ENCODE measurements at places on chromosomes 3 and 15.

- no peak for DNase-seq
Measured at GRCh38 chr3:136387031-136387430, 136.9 kb downstream of the PCCB start.

DNA sequence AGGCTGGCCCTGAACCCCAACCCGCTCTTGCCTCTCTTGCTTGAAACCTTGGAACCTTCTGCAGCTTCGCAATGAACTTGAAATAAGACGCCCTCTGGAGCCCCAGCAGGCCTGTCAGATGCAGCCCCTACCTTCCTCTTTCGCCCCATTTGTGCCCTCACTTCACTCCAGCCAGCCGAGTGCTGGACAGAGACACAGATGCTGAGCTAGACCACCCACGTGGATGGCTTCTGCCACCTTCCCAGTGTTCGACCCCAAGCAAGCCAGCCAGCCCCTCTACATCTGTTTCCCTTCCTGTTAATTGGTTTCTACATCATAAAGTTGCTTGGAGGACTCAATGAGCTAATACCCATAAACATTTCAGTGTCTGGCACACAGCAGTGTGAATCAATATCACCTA is 23.8 kb upstream of the SNRPA1 start:
- no peak for DNase-seq

- no peak for DNase-seq
Measured at GRCh38 chr3:114226313-114226712, 11.1 kb downstream of the ZNF80 start.

- DNase-seq = no peak
Measured at GRCh38 chr3:157695103-157695502, 191.9 kb upstream of the VEPH1 start.

GRCh38 chr15:23828786-23829185 is 141.7 kb upstream of the NDN start:
- DNase-seq = no peak

GRCh38 chr3:37984051-37984450 is 6.5 kb upstream of the VILL start:
- DNase-seq = no peak

DNA sequence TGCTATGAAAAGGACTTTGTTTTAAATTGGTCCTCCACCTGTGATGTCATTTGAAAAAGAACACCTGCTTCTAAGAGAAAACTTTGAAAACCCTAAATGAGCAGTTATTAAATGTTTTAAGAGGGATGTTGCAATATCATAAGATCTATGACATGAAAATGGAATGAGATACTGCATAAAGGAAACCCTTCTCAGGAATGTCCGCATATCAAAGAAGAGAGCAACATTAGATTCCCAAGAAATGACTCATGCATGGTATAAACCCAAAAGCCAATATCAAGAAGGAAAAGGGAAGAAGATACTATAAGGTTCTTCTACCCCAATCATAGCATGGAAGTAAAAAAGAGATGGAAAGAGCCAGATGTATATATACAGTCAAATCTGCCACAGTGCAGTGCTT is 627.5 kb upstream of the LMCD1 start:
- DNase-seq = no peak

- DNase-seq = no peak
Measured at GRCh38 chr3:187021748-187022402, 91.5 kb downstream of the ST6GAL1 start.

DNA sequence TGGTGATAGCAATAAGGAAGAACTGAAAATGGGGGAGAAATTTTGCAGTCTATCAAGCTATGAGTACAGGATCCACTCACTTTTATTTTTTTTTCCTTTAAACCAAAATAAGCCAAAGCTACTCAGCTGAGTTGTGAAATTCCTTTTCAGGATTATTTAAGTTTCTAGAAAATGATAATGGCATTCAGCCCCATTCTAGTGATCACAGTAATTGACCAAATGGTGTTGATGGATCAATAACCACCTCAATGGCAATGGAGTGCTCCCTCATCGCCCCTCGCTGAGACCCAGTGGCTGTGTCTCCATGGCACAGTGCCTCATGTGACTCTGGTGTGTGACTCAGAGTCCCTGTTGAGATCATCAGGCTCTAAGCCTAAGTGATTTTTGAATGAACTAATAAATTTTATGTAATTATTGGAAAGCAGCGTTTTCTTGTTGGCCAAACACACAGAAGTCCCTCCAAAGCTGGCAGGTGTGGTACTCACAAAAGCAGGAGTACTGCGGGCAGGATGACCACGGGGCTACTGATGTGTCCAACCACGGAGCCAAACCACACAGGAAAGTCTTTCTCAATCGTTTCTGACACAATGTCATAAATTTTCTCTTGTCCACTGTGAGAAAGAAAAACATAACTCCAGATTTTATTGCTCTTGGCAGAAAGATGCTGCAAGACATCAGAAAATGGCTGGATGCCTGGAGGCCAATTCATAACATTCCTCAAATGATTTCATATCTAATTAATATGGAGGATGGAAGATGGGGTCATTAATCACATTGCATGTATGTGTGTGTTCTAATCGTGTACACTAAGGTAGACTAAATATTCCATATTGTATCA is 14.4 kb upstream of the STARD5 start:
- no peak for DNase-seq

- DNase-seq = no peak
Measured at GRCh38 chr3:71854706-71855105, 69.8 kb upstream of the PROK2 start.

DNA sequence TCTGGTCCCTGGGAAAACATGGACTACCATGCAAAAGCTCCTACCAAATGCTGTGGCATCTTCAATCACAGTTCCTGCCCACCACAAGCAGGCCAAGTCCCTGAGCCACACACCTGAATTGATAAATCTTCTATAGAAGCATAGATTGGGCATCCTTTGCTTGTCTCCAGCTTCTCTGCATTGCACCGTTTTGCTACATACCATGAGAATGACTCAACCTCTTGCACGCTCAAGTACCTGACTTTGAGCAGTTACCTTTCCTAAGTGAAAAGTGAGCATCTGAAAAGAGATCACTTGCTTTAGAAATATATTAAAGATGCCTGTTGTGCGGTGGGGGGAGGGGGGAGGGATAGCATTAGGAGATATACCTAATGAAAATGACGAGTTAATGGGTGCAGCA is 31.3 kb downstream of the GATM start:
- DNase-seq = no peak

- no peak for DNase-seq
Measured at GRCh38 chr15:47548231-47548630, 169.1 kb upstream of the SEMA6D start.

- DNase-seq = no peak
Measured at GRCh38 chr3:105959851-105960250, 91.0 kb upstream of the CBLB start.

GRCh38 chr3:189353318-189353965 is 181.7 kb downstream of the TPRG1 start:
- no peak for DNase-seq

- no peak for DNase-seq
Measured at GRCh38 chr15:52546031-52546751, 17.5 kb upstream of the MYO5A start.

GRCh38 chr15:56052395-56053045 is 59.1 kb upstream of the NEDD4 start:
- DNase-seq = no peak

DNA sequence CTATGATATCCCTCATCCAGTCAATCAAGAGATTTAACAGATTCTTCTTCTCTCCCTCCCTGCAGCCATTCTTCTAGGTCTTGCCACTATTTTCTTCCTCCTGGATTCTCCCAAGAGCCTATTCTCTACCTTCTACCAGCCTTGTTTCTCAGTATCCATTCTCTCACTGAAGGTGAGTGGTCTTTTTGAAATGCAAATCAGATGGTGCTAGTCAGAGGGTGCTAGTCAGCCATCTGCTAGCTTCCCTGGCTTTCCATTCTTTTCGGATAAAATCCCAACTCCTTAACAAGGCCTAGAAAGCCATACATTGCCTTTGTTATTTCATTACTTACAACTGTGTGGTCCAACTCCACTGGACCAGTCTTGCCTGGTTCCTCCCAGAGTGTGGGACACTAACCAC is 734.3 kb upstream of the CFAP20DC start:
- no peak for DNase-seq

DNA sequence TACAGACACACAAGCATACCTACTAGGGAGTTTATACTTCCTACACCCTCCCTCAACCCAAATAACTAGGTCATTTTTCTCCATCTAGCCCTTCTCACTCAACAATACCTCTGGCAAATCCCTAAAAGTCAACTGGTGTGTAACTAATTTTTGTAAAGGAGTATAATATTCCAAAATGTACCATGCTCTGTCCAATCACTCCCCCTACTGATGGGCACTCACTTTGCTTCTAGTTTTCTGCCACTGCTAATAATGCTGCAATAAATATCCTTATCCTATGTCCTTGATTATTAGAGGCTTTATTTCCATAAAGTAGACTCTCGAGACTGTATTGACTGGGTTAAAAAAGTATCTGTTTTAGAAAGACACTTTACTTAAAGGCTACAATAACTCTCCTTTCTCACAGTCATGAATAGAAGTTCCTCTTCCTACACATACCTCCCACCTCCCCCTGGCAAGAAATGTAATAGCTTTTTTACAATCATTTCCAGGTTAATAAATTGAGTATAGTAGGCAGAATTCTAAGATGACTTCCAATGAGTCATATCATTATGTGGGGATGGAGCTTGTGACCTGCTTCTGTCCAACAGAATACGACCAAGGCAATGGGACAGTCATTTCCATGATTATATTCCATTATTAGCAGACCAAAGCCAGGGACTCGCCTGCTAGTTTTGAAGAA is 30.0 kb downstream of the SHQ1 start:
- DNase-seq = no peak

- no peak for DNase-seq
Measured at GRCh38 chr3:54862526-54862925, 65.3 kb downstream of the LRTM1 start.

Measured in stimulated activated CD4-positive, alpha-beta T cell treated with anti-CD3 and anti-CD28 coated beads, TNF-alpha, amount 100 ng/mL, for 1 hour (primary cell).